NCI-H2081 treated with DMSO at 0.1 percent for 48 hours (cell line): ENCODE measurements at places on chromosomes 2 and 18.

DNA sequence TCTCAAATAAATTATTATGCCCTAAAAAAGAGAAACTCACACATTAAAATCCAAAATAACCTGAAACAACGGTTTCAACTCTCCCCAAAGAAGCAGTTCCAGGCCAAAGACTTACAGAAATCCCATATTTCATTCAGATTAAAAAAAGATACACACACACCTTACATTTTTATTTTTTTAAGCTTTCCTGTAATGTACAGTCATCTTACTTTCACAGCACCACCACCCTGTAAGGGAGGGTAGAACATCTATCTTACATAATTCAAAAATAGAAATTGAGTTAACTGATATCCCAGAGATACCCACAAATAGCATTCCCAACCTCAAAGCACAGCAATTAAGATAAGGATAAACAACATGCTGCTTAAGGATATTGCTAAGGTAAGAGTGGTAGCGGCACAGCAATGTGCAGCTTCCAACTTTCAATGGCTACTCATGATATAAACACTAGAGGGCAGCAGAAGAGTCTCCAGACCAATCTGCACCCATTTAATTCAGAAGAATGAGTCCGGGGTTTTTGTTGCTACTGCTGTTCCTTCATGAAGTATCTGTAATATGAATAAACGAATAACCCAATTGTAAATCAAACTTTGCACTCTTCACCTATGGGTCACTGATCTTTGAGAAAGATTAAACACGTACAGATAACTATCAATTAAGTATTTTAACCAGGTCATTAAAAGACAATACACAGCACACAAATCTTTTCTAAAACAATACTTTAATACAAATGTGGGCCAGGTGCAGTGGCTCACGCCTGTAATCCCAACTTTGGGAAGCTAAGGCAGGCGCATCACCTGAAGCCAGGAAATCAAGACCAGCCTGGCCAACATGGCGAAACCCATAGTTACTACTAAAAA lies 11.3 kb downstream of the GFPT1 start:
- peak; percentile 26 for DNase-seq

GRCh38 chr18:59870623-59871130 lies 29.1 kb upstream of the PMAIP1 start:
- DNase-seq: no peak

DNA sequence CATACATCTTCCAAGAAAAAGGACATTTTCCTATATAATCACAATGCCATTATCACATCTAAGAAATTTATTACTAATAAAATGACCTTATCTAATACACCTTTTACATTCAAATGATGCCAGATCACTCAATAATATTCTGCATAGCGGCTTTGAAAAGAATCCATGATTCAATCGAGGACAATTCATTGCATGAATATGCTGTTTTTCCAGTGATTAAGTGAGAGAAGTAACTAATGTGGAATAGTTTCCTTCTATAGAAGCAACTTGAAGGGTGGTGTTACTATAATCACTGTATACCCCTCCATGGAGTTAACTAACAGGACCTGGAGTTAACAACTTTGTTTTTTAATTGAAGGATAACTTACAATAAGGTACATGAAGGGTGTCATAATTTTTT lies 9.1 kb downstream of the PLEK start:
- no peak for DNase-seq

- no peak for DNase-seq
Observed at GRCh38 chr2:173290518-173290917, 64.2 kb upstream of the CDCA7 start.

GRCh38 chr2:207770602-207771404 lies 1.1 kb upstream of the FZD5 start:
- DNase-seq: no peak

DNA sequence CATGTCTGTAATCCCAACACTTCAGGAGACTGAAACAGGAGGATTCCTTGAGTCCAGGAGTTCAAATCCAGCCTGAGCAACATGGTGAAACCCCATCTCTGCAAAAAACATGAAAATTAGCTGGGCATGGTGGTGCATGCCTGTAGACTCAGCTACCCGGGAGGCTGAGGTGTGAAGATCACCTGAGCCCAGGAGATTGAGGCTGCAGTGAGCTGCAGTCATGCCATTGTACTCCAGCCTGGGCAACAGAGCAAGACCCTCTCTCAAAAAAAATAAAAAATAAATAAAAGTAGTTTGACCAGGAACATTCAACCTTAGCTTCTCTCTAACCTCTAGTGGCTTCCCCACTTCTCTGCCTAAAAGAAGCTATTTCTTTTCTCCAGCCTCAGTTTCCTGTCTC lies 23.8 kb downstream of the SH3BP4 start:
- DNase-seq: no peak

- peak; percentile 80 for DNase-seq
Observed at GRCh38 chr2:176652300-176653182, 383.3 kb downstream of the MTX2 start.

- DNase-seq: no peak
Observed at GRCh38 chr2:107137706-107138105, 251.7 kb upstream of the ST6GAL2 start.

- DNase-seq: no peak
Observed at GRCh38 chr18:51479736-51480135, 282.3 kb upstream of the MEX3C start.

GRCh38 chr18:78924786-78925540 lies 54.7 kb upstream of the SALL3 start:
- no peak for DNase-seq

- DNase-seq: no peak
Observed at GRCh38 chr2:21372654-21373053, 248.9 kb downstream of the TDRD15 start.

- no peak for DNase-seq
Observed at GRCh38 chr2:152729844-152730243, 11.4 kb downstream of the ARL6IP6 start.

- peak; percentile 33 for DNase-seq
Observed at GRCh38 chr2:61853086-61853846, 594 bp downstream of the FAM161A start.

- DNase-seq: no peak
Observed at GRCh38 chr2:50125246-50125645, 906.7 kb downstream of the NRXN1 start.

DNA sequence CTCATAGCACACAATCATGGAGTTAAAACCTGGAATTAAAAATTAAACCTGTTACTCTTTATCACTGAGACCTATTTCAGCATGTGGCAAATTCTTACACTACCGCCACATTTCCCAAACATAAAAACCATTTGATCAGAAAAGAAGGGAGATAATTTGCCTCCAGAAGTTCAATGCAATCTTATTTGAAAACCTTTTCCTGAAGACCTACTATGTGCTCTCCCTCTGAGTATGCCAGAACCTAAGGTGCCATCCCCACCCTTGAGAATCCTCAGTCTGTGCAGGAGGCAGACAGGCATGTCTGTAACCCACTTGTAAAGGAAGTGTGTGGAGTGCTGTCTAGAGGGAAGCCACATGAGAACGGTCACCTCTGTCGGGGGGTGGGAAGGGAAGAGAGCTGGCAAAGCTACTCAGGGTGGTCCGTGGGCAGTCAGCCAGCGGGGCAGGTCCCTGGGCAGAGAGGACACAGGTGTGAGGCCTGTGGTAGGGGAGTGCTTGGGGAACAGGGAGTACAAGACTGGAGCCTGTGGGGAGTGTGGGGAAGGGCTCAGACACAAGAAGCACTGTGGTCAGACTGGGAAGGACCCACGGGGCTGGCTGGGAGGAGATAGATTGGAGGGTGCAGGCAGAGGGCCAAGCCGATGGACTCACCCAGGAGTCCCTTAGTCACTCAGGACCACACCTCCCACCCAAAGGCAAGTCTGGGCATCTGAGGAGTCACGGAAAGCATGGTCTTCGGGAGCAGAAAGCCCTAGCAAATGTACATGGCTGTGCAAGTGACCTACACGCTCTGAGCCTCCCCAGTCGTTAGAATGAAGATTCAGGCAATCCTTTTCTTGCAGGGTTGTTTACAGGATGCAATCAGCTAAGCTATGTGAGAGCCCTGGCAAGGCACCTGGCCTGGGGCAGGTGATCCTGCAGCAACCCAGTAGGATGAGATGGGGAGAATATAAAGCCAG lies 22.8 kb downstream of the CRACDL start:
- DNase-seq: no peak

- DNase-seq: no peak
Observed at GRCh38 chr18:64409511-64409910, 260.6 kb upstream of the LINC00305 start.

DNA sequence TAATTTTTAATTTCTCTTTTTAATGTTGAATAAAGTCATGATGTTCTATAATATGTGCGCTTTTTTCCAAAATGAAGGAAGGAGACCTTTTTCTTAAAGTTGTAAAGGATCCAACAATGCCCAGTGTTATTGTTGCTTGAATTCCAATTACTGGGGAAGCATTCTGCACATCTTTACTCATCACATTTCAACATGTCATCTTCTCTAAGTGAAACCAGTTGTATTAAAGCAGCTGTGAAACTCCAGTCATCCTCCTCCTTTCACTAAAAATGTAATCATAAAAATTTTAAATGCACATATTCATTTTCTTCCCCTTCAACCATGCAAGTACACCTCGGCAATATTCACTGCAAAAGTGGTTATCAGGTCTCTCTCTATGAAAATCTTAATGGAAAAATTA lies 722.7 kb downstream of the TSN start:
- DNase-seq: no peak

GRCh38 chr18:44135741-44136140 lies 544.9 kb upstream of the SETBP1 start:
- no peak for DNase-seq

- no peak for DNase-seq
Observed at GRCh38 chr2:64345998-64346397, 108.0 kb upstream of the LGALSL start.

DNA sequence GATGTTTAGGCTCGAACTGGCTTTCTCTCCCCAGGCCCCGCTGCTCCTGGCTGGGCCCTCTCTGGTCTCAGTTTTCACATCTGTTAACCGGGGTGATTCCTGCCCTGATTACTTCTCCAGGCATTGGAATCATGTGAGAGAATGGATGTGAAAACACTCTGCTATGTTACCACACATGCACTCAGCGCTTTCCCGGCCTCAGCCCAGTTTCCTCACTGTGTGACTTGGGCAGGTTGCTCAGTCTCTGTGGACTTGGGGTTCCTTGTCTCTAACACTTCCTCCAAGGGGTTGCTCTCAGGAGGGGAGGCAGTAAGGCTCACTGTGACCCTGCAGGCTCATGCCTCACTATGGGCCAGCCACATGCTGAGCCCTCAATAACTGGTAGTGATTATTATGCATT lies 230.4 kb upstream of the HS6ST1 start:
- no peak for DNase-seq

DNA sequence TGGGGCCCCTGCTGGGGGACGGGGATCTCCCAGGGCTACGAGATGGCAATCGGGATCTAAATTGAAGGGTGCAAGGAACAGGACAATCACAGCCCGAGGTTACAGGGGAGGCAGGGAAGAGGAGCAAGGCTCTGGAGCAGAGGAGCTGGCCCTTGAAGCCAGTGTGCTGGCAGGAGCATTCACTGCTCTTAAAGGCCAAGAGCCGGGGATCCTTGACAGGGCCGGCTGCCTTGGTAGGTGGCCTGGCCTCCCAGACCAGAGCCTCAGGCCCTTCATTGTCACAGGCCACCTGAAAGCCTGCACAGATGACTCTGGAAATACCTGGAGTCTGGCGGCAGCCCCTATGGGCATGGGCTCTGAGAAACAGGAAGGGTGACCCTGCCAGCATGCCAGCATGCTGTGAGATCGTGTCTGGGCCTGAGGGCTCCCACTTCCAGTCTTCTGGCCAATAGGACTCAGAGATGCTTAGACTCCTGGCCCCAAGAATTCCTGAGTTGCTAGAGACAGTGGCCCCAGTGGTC lies 38.7 kb downstream of the PDIA6 start:
- DNase-seq: no peak

DNA sequence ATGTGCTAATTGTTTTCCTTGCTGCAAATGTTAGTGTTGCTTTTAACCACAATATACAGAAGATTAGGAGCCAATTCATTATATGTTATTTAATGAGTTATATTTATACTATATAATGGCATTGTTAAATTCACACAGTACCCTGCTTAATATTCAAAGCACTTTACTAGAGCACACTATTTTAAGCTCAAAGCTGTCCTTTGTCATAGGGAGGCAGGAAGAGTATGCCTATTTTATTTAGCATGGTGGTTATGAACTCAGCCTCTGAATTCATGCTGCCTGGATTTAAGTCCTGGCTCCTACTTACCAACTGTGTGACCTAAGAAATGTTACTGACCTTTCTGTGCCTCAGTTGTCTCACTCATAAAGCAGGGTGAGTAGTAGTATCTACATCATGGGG lies 80.5 kb downstream of the FASTKD2 start:
- no peak for DNase-seq

- DNase-seq: no peak
Observed at GRCh38 chr2:99864561-99865553, 277.5 kb downstream of the AFF3 start.

- no peak for DNase-seq
Observed at GRCh38 chr2:201858281-201859184, 52.2 kb downstream of the CDK15 start.

DNA sequence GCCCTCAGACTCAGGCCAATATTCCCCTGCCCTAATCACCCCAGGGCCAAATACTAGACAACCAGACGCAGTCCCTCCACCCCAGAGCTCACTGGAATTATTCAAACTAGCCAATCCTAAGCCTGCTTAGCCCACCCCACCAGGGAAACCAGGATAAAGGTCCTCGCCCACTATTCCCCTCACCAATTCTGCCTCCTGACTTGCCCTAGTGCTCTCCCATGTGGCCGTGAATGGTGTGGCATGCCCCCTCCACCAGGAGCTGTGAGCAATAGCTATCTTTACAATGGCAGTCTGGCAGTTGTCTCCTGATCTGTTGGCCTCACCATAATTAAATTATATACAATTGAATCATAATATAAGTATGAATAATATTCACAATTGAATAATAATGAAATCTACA lies 42.3 kb downstream of the FAM124B start:
- no peak for DNase-seq

- no peak for DNase-seq
Observed at GRCh38 chr2:5826979-5827655, 134.9 kb downstream of the SOX11 start.

DNA sequence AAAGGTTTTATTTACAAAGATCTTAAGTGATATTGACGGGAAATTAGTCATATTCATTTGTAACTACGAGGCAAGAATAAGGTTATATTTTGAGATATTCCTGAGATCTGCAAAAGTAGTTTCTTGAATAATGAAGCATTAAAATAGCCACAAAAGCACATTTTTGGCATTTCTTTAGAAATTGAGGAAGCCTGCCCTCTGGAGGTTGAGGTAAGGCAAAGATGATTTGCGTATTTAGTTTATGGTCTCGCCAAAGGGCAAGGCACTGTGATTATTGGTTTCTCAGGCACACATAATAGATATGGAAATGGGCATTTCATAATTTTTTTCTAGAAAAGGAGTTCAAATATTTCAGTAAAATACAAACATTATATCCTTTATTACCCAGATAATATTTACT lies 143.7 kb upstream of the RPRM start:
- DNase-seq: no peak

GRCh38 chr2:200443376-200443775 lies 66.5 kb downstream of the KCTD18 start:
- no peak for DNase-seq

DNA sequence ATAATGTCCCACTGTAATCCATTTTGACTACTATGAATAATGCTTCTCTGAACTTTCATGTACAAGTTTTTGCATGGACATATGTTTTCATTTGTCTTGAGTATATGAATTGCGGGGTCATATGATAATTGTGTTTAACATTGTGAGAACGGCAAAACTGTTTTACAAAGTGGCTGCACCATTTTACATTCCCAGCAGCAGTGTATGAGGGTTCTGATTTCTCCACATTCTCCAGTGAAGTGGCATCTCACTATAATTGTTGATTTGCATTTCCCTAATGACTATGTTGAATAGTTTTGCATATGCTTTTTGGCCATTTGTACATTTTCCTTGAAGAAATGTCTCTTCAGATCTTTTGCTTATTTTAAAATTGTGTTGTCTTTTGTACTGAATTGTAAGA lies 20.1 kb downstream of the NCOA1 start:
- no peak for DNase-seq
